ENCODE measurements at places on chromosomes 4 and X. TPM values are rescaled to one million over a fixed set of nuclear protein-coding genes. Genes with fewer than 3 reads are reported as not detected.

DNA sequence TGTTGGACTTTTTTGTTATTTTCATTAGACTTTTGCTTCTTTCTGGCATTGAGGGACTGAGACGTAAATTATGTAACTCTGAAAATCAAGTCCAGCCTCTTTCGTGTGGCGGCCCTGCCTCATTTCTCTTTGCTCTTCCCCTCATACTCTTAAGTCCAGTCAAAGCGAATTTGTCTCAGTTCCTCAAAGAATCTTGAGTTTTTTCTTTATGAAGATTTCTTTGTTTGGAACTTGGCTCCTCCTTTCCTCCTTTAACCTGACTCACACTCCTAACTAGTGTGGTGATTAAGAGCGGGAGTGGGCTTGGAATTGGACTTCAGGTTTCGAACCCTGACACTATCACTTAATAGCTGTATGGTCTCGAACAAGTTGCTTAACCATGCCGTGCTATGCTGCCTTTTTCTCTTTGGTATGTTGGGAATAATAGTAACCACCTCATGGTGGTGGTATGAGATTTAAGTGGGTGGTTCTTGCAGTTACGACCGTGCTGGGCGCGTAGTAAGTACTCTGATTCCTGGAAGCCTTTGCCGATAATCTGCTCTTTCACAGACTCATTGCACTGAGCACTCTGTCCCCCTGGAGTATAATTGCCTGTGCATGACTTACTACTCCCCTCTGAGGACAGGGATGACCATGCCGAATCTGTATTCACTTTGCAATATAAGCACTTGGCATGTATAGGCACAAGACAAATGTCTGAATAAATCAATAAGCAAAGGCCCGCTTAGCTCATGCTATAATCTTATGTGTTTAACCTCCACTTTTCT is 19.1 kb downstream of the FNIP2 start:
- no peak for DNase-seq

DNA sequence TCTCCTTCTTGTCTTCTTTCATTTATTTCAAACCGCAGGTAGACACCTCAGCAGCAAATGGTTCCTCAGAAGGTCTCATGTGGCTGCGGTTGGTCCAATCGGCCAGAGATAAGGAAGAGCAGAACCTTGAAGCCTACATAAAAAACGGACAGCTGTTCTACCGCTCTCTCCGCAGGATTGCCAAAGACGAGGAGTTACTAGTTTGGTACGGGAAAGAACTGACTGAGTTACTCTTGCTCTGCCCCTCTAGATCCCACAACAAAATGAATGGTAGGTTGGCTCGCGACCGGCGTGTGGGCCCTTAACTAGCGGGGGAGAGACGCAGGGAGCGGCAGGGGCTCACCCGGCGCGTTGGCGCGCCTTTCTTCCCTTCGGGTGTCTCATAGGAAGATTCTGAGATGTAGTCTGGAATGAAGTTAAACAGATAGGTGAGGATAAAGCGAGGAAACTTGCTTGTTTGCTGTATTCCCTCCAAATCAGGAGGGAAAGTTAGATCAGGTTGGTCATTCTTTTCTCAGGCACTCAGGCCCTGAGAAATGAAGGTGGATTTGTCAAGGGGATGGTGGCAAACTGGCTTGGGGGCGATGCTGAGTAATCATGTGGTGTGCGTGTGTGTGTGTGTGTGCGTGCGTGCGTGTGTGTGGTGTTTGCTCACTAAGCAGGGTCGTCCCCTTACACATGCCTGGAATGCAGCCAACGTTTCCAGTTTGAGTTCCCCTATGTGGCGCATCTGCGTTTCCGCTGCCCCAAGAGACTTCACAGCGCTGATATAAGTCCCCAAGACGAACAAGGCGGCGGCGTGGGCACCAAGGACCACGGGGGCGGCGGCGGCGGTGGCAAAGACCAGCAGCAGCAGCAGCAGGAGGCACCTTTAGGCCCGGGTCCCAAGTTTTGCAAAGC is 4.2 kb downstream of the PRDM8 start:
- DNase-seq: no peak

DNA sequence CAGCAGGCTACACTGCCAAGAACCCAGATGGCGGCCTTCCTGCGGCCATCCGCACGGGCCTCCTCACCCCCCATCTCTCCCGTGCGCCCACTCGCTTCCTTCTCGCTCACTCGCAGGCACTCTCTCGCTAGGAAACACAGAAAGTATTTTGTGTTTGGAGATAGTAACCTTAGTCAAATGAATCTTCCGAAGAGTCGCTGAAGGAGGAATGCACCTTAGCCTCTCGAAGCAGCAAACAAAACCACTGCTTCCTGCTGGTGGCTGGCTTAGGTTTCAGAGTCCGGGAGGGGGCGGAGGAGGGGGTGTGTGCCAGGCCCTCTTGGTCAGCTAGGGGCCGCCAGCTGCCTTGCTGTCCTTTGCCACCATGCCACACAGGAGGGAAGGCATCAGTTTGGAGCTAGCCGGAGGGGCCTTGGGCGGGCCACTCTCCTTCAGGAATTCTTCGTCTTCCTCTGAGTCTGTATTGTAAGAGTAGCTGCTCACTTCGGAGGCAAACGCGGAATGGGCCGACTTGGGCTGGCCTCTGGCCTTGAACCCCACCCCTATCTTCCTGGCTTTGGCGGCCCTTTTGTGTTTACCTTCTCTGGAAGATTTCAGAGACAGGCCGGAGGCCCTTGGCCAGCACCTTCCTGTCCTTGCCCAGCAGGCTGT is 73.2 kb upstream of the UCP1 start:
- DNase-seq: peak; percentile 80

DNA sequence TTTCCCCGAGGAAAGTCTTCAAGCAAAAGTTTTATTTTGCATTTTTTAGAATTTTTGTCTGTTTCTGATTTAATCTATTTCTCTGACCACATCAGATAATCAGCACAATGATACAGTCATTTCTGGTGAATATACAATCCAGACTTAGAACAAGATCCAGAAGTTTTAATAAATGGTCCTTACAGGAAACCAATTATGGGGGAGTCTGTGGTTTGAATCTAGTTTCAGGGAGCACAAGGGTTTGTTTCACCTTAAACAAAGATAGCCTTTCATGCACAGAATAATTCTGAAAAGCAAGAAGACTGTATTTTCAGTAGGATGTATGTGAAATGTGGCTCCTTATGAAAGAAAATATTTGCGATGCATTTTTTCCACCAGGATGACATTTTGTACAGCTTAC is 158.5 kb upstream of the ARSJ start:
- no peak for DNase-seq

DNA sequence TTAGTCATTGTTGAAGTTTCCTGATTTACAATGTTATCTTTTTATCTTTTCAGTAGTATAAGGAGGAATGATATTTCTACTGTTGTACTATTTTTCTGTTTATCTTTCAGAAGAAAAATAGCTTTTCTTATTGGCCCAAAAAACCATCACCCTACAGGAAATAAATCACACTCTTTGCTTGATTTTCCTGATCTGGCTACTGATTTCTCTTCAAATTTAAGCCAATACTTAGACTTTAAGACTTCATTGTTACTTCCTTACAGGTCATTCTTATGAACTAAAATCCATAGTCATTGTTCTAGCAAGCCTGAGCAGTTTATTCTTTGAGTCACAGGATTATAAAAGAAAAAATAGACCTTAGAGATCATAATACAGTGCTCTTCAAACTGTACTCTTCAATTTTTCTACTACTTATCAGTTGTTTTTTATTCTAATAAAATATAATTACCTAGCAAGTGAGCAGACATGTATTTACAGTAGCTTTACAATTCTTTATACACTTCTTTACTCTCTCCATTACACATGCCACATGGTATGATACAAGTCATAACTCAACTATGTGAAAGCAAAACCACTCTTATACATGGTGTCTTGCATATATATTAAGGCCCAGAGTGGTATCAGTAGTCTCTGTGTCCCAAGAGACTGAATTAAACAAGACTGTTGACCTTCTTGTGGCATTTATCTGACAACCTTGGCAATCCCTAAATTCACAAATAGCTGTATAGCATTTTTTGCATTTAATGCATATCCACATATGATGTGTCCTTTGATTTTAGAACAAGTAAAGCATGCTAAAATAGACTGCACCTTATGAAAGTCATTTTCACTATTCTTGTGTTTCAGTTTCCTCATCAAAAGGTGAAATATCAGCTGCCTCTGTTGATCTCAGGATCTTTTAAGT is 47.9 kb downstream of the TET2 start:
- DNase-seq: no peak

- peak; percentile 69 for DNase-seq
Measured at GRCh38 chr4:25859429-25860148, 3.2 kb downstream of the SEL1L3 start.

DNA sequence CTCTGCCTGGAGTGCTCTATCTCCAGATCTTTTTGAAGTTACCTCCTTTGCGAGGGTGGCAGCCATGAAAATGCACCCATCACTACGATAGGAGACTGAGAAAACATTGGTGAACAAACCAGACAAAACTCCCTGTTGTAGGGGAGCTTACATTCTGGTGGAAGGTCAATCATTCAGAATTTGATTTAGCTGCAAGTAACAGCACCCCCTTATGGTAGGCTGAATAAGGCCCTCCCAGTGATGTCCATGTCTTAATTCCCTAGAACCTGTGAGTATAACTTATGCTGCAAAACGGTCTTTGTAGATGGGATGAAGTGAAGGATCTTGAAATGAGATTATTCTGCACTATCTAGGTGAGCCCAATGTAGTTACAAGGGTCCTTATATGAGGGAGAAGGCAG is 5.6 kb upstream of the TEC start:
- DNase-seq: no peak

DNA sequence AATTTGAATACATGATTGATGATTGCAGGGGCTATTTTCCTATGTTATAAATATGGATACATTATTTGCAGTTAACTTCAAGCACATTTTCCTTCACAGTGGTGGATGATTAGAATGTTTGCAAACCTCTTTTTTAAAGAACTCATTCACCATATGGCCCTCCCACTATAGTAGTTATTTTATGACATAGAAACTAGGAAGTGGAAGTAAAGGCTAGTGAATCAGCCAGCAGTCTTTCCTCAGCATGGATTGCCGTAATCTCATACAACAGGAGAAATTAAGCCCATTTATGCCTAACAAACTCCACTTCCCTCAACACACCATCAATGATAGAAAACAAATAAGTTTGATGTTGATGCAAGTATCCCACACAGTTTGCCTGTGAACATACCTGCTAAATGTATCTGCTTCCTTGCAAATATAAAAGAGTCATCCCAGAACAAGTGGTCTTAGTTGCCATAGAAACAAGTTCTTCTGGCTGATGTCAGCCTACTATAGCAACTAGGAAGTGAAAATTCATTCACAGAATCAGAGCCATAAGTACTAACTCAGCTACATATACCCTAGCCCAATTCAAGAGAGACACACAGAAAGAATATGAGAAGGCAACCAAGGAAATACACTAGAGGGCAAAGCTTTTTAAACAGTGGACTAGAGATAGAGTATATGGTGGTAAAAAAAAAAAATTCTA is 100.9 kb upstream of the RADX start:
- no peak for DNase-seq

DNA sequence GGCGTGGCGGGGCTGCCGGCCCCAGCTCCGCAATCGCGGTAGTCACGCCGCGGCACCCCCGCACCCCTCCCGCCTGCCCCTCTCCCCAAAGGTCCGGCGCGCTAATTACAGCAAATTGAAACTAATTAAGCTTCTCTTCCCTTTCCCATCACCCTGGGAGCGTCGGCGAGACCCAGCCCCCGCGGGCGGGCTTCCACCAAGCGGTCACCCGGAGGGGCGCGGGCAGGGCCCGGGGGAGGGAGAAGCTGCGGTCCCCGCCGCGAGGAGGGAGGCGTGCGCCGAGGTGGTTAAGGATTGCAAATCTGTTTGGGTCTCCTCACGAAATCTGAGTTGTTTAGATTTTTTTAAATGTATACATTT is 13.1 kb downstream of the ARX start:
- no peak for DNase-seq

DNA sequence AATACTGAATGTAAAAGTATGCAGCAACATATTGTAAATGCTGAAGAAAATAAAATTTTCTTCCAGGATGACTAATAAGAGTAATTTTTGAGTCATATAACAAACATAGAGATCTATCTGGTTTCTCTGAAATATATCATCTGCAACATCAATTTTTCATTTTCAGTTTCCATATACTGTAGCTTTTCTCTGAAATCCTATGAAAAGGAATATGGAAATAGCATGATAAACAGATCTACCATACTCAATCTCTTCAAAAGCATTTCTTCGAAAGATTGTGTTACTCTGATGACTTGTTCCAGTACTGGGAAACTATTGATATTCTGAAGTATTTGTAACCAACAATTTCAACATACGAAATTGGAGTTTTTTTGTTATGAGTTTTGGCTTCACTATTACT is 1156.7 kb downstream of the FAM133A start:
- DNase-seq: no peak

GRCh38 chr4:140937866-140938265 is 181.7 kb upstream of the TBC1D9 start:
- DNase-seq: no peak

- no peak for DNase-seq
Measured at GRCh38 chr4:164716901-164717300, 37.0 kb upstream of the SMIM31 start.

- no peak for DNase-seq
Measured at GRCh38 chr4:156798438-156798837, 173.2 kb downstream of the PDGFC start.

GRCh38 chr4:8315435-8316250 is 46.1 kb downstream of the HTRA3 start:
- peak; percentile 33 for DNase-seq

DNA sequence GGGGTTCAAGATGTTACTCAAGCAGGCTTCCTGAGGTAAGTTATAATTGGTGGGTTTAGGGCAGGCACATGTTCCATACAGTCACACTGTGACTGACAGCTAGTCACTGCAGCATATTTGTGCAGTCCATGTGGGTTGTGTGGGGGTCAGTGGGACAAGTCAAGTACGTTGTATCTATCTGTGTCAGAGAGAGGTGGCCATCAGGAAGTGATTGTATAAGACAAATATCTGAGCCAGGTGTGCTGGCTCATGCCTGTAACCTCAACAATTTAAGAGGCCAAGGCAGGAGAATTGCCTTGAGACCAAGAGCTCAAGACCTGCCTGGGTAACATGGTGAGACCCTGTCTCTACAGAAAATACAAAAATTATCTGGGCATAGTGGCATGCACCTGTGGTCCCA is 509.3 kb downstream of the CENPC start:
- no peak for DNase-seq

GRCh38 chrX:110409925-110410324 is 51.3 kb downstream of the RTL9 start:
- DNase-seq: no peak

DNA sequence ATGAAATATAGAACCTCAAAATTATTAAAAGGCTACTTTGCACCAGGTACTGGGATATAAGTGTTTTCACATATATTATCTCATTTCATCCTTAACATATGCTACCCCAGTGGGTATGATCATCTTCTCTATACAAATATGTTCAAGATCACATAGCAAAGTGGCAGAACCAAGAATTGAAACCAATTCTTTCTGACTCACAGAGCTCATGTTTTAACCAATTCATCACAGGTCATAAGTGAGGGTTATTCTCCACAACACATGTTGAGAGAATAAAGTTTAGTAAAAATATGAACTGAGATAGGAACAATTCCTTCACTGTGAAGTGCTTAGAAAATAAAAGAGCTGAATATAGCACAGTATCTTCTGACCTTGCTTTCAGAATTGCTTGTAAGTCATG is 442.9 kb upstream of the RASGEF1B start:
- no peak for DNase-seq

SMIM43 gene
- not detected for total RNA-seq

DDIT4L gene
- 0.27 TPM for total RNA-seq

GIMD1 gene
- not detected for total RNA-seq

CENPE gene
- total RNA-seq: 22.1 TPM

MAGED4 gene
- 25.8 TPM for total RNA-seq

USP51 gene
- 8.1 TPM for total RNA-seq

SASH3 gene
- total RNA-seq: not detected

ATP8A1 gene
- 9.2 TPM for total RNA-seq

SORBS2 gene
- 16.3 TPM for total RNA-seq
